ENCODE measurements at places on chromosomes 2 and 18.

DNA sequence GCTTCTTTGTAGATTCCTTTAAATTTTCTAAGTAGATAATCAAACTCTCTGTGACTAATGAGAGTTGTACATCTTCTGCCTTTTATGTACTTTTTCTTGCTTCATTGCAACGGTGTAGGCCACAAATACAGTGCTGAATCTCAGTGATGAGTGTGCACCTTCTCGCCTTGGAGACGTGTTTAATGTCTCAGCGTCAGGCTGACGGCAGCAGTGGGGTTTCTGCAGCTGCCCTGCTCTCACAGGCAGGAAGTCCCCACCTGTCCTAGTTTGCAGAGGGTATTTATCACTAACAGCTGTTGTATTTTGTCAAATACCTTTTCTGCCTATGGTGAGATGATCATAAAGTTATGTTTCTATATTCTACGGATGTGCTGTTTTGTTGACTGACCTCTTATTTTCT, 13.3 kb downstream of the AGXT start:
- no peak for DNase-seq

DNA sequence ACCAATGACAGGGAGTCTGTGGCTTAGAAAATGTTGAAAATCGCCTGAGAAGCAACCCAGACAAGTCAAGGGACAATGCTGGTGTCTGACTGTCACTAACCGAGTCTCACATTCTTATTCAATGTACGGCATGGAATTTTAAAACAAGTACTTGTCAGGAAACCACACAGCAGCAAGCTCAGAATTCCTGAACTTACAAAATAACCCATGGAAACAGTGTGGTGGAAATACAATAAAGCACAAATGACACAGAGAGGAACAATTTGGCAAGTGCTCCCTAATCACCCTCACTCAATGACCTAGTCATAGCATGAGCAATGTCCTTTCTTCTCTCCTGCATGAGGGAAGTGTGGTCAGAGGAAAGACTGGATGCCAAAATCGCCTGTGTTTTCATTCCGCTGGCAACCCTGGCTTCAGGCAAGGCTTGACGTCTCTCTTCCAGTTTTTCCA, 154.0 kb downstream of the SATB2 start:
- no peak for DNase-seq

DNA sequence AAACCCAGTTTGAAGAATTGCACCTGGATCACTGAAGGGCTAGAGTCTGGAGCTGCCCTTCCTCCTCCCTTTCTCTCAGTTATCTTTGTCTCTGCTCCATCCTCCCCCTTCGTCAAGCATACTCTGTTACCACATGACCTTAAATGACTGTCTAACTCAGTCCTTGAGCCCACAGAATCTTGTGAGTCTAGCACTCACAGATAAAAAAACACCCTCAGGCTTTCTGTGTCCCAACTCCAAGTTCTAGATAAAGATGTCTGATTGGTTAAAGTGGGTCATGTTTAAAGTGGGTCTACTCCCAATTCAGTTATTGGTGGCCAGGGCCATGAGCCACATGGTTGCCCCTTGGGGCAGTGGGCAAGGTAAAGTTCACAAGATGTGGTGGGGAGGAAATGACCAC, 53.5 kb upstream of the CYP1B1 start:
- peak; percentile 72 for DNase-seq

GRCh38 chr2:217950401-217950871, 52.4 kb downstream of the TNS1 start:
- no peak for DNase-seq

GRCh38 chr2:37917281-37918228, 7.5 kb upstream of the RMDN2 start:
- DNase-seq: no peak

DNA sequence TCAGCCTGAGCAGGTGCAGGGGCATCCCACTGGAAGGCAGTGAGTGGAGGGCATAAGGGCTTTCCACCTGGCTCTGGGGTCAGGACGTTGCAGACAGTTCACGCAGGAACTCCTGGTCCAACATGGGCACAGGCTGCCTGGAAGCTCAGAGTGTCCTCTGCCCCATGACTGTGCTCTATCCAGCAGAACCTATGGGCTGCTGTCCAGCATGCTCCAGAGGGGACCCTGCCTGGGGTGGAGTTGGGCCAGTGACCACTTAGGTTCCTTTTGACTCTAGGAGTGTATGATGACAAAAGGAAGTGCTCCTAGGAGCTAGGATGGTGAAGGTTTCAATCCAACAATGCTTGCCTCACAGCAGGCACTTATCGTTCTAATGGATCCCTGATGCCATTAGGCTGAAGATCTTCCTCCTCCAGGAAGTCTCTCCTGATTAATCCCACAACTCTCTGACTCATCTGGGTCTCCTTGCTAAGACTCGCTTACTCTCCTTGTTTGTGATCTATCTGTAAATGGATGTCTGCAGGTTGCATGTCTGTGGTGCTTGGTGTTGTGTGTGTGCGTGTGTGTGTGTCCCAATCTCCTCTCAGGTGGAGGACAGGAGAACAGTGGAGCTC, 224.0 kb downstream of the CELF4 start:
- no peak for DNase-seq

GRCh38 chr2:68627615-68628014, 15.8 kb upstream of the PROKR1 start:
- DNase-seq: no peak

- no peak for DNase-seq
Measured at GRCh38 chr2:212695426-212695825, 156.8 kb upstream of the ERBB4 start.

- DNase-seq: no peak
Measured at GRCh38 chr18:857986-858385, 45.9 kb upstream of the YES1 start.

- no peak for DNase-seq
Measured at GRCh38 chr2:218260166-218260565, 649 bp upstream of the GPBAR1 start.

DNA sequence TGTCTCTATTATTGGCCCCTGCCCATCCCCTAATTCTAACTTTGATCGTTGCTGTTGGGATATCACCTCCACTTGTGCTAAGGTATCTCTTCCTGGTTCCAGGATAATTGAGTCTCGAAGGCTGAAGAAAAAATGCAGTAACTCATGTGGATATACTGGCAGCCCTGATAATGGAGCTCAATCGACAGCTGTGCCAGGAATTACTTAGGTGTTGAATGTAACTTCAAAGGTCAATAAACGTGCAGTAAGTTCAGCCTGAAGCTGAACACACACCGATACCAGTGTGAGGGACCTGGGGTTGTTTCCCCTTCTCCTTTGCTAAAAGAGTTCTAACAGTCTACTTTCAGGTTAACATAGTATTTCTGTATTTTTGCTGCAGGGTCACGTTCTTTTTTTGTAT, 11.9 kb upstream of the REG3G start:
- DNase-seq: no peak

GRCh38 chr18:8139891-8140406, 469.3 kb upstream of the RAB12 start:
- DNase-seq: no peak

DNA sequence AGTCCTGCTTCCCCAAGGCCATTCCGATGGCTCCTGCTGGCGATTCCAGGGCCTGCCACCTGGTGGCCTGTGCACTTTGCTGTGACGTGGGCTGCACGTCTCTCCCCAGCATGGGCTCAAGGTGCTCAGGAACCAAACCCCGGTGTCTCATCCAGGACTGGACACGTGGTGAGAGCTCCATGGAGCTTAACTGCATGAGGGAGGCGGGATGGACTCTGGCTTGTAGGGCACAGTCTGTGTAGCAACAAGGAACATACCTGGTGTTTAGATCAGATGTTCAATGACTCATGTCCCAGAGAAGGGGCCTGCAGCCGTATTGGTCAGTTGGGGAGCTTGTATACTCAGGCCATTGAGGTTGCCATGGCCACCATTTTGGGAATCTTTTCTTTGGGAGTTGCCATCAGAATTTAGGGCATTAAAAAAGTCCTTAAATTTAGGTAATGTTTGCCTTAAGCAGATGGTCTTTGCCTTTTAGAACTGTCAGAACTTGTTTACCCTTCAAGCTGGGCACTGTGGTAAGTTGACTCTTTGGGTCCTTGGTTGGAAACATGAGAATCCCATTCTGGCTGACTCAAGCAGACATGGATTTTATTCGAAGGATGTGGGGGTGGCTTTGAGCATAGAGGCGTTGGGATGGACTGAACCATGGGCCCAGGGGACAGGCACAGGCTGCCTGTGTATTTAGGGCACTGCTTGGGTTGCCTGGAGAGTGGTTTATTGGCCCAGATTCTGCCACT, 21.0 kb downstream of the AGAP1 start:
- DNase-seq: no peak

- no peak for DNase-seq
Measured at GRCh38 chr2:29405266-29405665, 290.1 kb downstream of the CLIP4 start.

DNA sequence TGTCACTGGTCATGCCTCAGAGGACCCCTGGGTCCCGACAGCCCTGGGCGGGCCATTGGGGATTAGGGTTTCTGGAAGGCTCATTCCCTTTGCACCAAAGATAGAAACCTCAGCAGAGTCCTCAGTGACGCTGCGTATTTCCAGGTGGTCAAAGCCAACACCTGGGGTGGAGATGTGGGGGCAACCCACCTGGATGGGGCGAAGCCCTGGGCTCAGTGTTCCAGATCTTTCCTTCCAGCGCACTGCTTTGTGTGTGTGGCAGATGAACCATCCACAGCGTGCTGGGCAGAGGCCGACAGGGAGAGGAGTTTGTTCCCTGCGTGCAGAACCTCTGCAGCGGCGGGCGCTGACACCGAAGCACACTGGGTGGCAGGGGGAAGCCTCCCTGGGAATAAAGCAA, 143.9 kb downstream of the CTIF start:
- DNase-seq: no peak

DNA sequence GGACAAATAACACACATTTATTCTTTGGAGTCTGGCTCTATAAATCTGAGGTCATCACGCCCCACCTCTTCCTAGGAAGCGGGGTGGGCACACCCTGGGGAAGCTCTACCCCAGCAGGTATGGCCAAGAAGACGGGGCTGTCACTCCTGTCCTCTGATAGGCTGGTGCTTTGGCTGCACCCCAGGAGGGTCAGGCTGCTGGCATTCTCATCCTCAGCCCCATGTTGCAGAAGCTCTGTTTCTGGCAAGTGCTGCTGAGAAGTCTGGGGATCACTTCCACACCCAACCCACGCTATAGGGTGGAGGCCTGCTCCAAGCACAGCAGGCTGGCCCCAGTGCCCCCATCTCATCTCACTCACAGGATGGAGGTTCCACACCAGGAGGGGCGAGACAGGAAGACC, 17.6 kb downstream of the ARHGEF4 start:
- DNase-seq: no peak

DNA sequence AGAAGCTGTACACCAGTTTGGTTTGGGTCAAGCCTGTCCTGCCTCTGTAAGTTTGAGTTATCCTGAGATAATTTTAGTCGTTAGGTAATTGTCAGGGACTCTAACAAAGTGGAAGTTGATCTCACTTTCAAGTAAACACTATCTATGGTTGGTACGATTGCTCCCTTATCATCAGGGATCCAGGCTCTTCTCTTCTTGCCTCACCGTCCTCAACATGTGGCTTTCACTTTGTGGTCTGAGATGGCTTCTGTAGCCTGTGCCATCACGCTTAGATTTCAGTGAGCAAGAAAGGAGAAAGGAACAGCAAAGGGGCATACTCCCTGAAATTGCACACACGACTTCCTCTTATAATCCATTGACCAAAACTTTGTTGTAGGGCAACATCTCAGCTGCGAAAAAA, 115.6 kb downstream of the CTAGE1 start:
- DNase-seq: peak; percentile 95

GRCh38 chr18:54883816-54884604, 55.7 kb downstream of the RAB27B start:
- DNase-seq: no peak

DNA sequence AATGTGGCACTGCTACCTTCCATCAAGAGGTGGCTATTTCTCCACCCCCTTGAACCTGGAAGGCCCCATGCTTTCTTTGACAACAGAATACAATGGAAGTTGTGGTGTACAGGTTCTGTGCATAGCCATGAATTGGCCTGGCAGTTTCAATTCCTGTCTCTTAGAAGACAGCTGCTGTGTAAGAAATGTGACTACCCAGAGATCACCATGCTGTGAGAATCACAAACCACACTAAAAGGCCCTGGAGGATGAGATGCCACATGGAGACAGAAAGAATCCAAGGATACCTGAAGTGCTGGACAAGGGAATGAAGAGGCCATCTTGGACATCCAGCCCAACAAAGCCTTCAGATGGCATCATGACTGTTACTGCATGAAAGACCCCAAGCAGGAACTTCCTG, 47.7 kb upstream of the EHBP1 start:
- DNase-seq: no peak

DNA sequence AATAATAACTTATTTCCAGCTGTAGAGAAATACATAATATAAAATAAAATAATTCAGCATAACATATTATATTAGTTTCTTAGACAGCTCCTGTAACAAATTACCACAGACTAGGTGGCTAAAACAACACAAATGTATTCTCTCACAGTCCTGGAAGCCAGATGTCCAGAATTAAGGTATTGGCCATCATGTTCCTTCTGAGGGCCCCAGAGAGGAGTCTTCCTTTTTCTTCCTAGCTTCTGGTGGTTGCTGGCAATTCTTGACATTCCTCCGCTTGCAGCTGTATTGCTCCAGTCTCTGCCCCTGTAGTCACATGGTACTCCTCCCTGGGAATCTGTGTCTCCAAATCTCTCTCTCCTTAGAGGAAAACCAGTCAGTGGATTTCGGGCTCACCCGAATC, 146.8 kb downstream of the RBM43 start:
- no peak for DNase-seq

DNA sequence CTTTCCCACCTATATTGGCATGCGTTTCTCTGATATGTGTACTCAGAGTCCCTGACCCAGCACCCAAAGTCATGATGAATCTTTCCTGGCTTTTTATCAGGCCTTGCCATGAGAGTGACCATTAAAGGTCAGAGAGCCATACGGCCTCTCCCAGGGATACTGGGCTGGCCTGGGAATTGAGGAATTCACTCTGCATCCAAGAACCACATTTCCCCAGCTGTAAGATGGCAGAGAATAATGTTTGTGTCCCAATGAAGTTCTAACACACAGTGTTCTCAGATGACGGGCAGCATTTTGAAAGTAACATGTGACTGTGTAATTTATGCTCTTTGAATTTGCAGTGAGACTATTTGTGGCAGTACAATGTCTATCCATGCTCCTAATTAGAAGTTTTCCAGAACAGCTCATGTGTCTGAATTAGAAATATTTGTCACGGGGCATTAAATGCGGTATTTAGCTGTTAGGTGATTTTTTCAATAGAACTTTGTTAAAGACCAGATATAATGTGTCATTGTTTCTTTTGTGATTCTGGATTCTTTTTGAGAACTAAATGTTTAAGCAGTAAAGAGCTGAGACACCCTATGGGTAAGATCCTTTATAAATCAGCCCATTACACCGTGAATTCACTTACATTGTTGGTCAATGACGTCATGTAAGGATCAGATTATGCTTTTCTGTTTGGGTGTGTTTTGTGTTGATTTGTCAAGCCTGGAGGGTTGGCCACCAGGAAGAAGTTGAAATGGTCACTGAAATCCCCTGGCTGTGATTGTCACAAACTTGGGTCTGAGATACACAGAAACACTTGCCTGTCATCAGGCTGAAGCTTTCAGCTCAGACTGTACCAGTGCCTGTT, 7.3 kb upstream of the SLC3A1 start:
- DNase-seq: no peak
